ENCODE measurements at places on chromosomes 12 and 14.
A peak's percentile ranks its signal among the peaks of the same experiment; 100 is the strongest.

DNA sequence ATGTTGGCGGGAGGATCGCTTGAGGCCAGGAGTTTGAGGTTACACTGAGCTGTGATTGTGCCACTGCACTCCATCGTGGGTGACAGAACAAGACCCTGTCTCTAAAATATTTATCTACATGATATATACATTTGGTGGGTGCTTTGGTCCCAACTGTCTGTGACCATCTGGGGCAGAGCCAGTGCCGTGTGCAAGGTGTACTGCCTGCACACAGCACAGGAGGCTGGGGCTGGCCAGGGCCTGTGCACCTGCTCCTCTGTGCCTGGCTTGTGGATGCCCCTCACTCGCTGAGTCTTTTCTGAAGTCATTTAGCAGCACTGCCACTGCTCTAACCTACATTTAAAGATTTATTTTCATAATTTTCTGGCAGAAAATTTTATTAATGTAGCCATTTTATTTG, 58.7 kb downstream of the TRAF3 start:
- DNase-seq, result no peak

GRCh38 chr14:50666772-50667683, 1.1 kb downstream of the SAV1 start:
- DNase-seq, result no peak

DNA sequence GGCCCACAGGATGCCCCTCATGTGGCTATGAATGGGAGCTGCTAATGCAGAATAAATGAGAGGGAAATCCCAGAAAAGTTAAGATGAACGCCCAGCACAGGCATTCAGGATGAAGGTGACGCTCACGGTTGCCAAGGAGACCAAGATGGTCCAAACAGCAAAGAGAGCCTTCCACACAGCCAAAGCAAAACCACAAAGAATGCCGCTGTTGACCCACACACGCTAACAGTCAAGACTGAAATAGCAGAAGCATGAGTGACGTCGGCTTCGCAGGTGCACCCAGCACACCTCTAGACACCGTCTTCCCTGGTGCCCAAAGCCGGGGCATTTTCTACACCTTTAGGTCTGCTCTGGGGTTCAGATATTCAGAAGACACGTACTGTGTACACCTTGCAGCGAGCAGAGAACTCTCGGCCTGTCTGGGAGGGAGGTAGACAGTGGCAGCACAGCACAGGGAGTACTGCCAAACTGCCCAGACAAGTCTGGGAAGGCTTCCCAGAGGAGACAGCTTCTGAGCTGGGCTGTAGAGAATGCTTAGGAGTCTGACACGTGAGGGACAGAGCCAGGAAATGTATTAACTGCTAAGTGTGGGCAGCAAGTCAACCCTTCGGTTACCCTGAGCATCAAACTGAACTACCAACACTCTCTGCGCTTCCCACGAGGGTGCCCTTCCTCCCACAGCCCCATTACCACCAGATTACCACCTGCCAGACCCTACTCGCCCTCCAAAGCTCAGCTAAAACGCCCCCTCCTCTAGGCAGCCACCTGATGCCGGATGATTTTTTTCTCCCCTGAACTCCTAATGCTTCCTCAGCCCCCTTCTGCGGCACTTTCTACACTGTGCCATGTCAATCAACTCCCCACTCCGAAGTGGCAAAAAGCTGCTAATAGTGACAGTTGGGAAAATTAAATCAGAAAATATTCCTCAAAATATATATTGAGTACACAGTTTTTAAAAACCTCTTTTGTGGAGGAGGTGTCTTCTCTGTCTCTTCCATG, 50.1 kb downstream of the CCDC88C start:
- peak; percentile 50 for DNase-seq

DNA sequence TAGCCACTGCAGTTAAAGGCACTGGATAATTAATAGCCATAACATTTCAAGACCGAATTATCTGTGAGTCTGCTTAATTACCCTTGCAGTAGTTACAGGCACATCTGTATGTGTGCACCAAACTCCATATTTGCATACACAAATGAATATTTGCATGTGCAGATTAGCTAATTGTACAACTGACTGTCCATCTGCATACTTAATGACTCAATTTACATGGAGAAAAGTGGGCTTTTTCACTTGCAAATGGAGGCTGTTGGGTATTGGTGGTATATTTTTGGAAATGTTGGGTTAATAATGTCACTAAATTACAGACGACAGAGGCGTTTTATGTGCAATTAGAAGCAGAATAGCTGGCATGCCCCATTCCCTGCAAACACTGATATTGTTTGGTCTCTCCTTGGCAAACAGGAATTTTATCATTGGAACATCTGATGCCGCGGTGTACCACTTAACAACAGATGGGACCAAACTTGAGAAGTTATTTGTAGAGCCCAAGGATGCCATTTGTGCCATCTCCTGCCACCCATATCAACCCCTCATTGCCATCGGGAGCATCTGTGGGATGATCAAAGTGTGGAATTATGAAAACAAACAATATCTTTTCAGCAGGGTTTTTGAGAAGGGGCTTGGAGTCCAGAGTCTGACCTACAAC, 39.6 kb downstream of the CFAP251 start:
- DNase-seq, result no peak

DNA sequence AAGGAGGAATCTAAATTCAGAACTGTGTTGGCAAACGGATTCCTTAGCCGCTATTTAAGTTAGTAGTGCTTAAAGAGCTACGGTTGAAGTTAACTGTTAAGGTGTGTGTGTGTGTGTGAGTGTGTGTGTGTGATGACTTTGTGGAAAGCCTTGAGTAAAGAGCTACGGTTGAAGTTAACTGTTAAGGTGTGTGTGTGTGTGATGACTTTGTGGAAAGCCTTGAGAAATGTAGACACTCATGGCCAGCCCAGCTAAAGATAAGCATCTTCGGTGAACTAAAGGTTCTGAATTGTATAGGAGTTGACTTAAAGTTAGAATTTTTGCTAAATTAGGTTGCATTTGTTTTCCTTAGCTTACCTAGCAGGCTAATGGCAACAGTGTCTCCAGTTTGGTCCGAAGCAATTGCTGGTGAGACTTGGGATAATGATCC, 1.4 kb downstream of the KTN1 start:
- DNase-seq, result no peak

DNA sequence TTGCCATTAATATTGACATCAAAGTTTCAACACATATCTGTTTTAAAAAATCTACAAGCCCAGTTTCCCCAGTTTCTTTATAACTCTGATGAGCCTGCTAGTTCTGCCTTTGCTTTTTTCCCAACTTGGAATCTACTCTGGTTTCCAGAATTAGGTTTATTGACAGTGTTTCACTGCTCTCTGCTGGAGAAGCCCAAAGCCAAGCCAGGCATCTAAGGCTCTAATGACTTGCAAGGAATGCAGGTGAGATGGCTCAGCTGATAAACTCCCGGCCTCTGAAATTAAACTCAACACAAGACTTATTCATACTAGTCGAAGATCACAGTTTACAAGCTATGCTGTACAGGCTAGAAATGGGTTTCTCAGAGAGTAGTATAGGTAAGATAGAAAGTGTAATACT, 54.3 kb downstream of the HMGA2 start:
- no peak for DNase-seq

DNA sequence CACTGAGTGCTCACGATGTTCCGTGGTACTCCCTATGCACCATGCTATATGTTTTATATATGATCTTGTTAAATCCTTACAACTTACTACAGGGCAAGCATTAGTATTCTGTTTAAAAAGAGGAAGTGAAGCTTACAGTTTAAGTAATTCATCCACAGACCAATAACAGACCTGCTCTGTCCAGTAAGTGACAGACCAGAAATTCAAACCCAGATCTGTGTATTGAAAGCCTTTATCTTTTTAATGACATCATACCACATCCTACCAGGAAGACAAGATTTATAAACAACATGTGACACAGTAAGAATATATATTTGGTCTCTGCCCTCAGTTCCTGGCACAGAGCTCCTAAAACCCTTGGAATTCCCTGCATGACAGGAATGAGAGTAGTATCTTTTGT, 206.5 kb downstream of the STXBP6 start:
- no peak for DNase-seq

DNA sequence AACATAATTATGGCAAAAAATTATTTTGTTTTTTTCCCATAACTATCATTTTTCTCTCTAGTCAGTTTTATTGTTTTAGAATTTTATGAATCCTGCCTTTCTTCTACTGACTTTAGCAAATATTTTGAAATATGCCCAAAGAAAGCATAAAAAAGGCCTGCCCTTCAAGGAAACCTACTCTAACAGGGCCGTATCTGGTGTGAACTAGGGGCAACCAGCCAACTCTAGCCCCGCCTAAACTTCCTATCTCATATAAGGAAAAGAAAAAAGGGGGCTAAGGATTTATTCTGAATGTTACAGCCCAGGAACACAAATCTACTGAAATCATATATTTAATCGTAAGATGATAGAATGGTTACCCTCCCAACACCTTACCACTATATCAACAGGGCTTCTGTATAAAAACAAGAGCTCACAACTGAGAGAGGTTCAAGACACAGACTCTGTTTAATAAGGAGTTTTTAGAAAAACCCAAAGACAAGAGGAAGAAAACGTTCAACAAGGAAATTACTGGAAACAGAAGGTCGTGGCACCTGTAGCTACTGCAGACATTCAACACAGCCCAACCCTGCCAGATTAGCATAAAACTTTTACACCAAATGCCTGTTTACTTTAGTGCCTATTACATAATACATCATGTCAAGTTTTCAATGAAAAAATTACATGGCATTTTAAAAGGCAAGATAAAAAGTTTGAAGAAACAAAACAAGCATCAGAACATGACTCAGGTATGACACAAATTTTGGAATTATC, 12.9 kb upstream of the EPYC start:
- no peak for DNase-seq

DNA sequence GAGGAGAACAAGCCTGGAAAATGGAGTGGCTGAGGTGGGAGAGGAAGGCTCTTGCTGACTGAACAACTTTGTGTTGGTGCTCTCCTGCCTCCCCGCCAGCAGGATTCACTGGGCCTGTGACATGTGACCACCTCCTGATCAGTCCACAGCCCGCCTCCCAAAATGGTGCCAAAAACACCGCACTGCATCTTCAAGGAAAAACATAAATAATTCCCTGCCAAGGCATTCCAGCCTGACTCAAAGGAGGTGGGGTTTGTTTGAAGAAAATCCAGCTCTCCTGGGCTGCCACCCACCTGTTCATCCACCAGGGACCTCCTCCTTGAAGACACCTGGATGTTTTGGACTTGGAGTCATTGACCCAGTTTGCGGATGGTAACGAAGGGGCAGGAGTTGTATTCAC, 83.8 kb upstream of the PIWIL1 start:
- no peak for DNase-seq

DNA sequence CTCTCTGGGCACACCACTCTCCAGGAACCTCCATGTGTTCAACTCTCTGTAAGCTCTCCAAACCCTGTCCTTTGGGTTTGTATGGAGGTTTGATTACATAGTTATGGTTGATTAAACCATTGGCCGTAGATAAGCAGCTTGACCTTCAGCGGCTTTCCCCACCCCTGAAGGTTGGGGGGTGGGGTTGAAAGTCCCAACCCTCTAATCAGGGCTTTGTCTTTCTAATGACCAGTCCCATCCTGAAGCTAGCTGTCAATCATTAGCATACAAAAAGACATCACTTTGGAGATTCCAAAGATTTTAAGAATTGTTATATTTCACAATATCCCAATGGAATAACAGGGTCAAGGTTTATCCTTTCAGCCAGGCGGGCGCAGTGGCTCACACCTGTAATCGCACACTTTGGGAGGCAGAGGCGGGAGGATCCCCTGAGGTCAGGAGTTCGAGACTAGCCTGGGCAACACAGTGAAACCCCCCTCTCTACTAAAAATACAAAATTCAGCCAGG, 8.4 kb downstream of the FAM186A start:
- no peak for DNase-seq

Measured in effector CD8-positive, alpha-beta T cell (primary cell).